Stimulated activated CD8-positive, alpha-beta memory T cell treated with anti-CD3 and anti-CD28 coated beads, Interleukin-7, amount 100 ng/mL, for 1 hour (primary cell): ENCODE measurements at places on chromosomes 6 and 20.

GRCh38 chr6:146856296-146856695, 257.5 kb downstream of the ADGB start:
- DNase-seq, result no peak

DNA sequence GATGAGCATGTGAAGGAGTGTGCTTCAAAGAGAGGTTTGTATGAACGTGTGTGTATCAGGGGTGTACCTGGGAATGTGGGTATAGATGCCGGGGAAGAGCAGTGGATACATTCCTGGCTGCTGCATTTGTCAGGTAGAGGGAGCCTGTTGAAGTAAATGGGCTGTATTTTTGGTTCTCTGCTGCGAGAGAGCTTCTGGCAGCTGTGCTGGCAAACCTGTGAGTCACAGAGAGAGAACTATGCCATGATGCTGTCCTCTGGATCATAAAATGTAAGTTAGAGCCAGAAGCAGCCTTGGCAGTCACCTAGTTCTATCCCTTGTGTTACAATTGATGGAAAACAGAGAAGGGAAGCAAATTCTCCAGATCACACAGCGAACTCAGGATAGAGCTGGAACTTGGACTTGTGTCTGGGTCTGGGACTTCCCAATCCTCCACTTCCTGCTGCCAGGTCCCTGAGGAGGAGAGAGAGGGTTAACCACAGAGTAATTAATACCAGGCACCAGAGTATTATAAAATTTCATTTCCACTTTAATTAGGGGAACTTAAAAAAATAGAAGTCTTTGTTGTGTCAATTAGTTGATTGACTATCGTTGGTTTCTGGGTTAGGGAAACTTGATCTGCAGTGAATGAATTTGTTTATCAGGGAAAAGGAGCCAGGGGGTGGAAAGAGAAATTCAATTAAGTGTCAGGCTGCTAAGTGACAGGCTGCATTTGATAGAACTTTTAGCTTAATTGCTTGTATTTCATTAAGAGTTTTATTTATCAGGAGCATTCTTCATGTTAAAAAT, 41.1 kb upstream of the GTSF1L start:
- no peak for DNase-seq

DNA sequence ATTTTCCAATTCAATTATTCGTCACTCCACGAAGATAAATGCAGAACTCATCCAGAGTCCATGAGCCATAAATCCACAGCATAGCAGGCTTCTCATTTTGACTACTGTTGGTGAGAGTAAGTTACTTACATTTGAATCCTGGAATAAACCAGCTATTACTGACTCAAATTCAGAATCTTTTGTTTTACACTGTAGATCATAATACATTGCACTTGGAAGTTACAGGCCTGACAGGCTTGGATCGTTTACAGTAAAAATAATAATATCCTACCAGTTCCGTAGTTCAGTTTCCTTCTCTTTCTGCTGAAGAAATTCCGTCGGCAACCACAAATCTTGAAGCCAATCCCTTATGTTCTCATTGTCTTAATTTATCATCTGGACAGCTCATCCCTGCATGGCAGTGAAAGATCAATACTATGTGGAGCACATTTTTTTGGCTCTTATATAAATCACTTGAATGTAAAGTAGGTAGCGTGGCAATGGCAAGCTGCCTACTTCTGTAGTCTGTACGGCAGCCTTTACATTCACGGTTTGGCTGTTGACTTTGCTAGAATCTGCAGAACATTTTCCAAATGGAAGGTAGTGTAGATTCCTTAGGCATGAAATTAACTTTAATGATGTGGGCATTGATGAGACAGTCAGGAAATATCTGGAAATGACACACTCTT, 142.9 kb downstream of the WDR27 start:
- no peak for DNase-seq

GRCh38 chr20:62819494-62820174, 2.8 kb downstream of the COL9A3 start:
- DNase-seq, result no peak

DNA sequence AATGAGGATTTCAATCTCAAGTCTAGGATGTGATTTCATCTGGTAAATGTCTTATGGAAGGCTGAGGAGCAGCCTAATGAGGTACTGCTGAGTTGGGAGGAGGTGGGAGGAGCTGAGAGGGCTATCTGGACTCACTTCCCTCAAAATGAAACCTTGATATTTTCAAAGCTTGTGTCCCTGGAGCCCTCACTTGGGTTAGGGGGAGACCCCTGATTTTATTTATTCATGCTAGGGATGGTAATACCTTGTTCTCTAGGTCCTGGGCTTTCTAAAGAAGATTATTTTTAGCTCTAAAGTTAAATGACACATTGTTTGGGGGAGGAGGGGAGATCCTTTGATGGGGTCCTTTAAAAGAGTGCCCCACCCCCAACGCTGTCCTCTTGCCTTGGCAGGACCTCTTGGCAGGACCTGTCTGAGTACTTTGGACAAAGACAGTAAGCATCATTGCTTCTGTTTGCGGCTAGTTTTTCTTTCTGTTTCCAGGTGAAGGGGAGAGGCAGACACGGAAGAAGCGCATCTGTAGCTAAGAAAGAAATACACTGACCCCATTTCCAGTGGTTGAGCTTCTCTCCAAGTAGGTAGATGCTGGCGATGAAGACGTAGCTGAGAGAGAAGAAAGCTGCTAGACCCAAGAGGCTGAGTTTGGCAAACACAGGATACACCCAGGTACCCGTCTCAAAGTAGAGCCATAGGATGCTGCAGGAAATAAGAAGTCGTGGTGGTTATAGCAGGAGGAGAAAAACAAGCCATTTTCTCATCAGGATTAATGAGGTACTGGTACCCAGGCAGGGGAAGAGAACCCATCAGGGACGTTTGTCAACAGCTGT, 55.6 kb downstream of the ADTRP start:
- no peak for DNase-seq

GRCh38 chr6:119440953-119441352, 91.4 kb upstream of the MAN1A1 start:
- no peak for DNase-seq

DNA sequence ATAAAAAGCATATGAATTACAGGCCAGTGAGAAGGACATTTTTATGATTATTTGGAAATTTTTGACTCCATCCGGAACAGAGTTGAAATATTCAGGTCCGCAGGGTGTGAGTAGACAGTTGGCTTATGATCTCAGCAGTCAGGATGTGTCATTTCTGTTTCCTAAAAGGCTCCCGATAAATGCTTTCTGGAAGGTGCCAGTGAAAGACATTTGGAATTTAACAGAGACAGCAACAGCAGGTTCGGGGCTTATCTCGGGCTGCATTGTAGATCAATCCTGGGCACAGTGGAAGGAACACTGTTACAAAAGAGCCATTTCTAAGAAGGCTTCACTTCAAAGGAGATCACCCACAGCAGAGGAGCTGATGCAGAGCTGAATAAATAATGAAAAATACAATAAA, 934.4 kb downstream of the KIF16B start:
- no peak for DNase-seq

DNA sequence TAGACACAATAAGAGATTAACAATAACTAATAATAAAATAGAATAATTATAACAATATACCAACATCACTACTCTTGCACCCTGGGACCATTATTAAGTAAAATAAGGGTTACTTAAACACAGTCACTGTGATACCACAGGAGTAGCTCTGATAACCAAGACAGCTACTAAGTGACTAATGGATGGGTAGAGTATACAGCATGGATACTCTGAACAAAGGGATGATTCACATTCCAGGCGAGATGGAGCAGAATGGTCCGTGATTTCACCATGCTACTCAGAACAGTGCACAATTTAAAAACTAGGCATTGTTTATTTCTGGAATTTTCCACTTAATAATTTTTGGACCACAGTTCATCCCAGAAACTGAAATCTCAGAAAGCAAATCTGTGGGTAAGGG, 80.0 kb upstream of the FUT9 start:
- no peak for DNase-seq

- no peak for DNase-seq
Observed at GRCh38 chr6:53168516-53169267, 20.1 kb upstream of the GCM1 start.

- DNase-seq, result no peak
Observed at GRCh38 chr20:4012589-4012988, 2.8 kb downstream of the RNF24 start.

- no peak for DNase-seq
Observed at GRCh38 chr6:56787209-56787608, 144.5 kb upstream of the DST start.

GRCh38 chr6:29504961-29505360, 17.2 kb upstream of the MAS1L start:
- no peak for DNase-seq

DNA sequence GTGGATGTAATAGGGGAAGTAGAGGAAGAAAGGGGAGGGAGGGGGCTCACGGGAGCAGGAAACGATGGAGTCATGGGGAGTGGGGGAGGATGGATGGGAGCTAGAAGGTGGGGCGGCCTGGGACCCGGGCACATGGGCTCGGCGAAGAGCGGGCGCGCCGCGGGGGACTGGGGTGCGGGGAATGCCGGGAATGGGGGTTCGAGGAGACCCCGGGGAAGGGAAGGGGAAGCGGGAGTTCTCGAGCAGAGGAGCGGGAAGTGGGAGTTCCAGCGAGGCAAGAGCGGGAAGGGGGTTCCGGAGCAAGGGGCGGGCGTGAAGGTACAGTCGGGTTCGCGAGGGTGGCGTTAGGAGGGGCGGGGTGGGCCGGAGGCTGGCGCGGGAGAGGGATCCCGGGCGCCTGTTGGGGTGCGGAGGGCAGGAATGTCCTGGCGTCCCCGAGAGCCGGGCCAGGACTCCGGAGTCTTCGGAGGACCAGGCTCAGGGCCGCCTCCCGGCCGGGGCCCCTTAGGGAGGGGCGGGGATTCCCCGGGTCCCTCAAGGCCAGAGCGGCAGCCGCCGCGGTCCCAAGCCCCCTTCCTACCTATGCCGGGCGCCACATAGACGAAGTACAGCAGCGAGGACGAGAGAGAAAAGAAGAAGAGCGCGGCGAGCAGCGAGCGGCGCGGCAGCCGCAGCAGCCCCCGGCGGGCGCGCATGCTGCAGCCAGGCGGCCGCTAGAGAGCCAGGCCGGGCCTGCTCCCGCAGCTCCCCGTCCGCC, 504 bp downstream of the B4GALT5 start:
- no peak for DNase-seq

GRCh38 chr6:3252861-3253596, 5.7 kb upstream of the PSMG4 start:
- DNase-seq, result no peak

DNA sequence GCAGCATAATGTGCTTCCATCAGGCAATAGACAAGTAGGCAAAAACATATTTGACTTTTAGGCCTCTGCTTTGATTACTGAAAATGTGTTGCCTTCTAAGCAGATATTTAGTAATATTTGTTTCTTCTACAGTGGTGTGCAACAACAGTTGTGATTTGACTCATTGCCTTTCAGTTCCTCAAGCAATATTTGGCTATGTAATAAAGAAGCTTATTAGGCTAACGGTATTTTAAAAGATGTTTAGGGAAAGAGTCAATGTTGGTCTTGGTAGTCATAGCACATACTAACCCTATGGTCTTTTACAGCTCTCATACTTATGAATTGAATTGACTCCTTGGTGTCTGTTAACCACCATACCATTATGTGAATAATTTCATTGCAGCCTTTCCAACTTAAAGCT, 124.1 kb downstream of the GRIK2 start:
- no peak for DNase-seq

DNA sequence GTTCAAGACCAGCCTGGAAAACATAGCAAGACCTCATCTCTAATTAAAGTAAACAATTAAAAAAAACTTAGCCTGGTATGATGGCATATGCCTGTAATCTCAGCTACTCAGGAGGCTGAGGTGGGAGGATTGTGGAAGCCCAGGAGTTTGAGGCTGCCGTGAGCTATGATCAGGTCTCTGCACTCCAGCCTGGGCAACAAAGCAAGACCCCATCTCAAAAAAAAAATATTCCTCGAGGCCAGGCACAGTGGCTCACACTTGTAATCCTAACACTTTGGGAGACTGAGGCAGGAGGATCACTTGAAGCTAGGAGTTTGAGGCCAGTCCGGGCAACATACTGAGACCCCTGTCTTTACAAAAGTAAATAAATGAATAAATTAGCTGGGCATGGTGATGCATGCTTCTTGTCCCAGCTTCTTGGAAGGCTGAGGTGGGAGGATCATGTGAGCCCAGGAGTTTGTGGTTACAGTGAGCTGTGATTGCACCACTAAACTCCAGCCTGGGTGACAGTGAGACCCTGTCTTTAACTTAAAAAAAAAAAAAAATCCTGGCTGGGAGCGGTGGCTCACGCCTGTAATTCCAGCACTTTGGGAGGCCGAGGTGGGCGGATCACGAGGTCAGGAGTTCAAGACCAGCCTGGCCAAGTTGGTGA, 9.3 kb upstream of the C2 start:
- no peak for DNase-seq

DNA sequence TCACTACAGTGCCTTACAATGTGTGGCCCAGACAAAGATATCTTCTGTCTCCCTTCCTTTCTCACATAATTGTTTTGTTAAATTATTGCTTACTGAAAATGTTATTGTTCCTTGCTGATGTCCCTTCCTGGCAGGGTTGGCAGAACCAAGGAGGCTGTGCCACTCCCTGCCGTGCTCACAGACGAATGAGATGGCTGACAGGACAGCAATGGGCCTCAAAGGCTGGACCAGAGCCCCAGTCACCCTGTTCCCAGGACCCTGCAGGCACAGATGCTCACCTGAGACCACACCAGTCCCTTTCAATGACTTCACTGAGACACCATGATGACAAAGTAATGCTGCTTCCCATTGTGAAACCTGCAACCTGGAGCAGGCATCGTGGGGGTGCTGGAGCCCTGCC, 375.1 kb downstream of the HACE1 start:
- DNase-seq, result no peak

DNA sequence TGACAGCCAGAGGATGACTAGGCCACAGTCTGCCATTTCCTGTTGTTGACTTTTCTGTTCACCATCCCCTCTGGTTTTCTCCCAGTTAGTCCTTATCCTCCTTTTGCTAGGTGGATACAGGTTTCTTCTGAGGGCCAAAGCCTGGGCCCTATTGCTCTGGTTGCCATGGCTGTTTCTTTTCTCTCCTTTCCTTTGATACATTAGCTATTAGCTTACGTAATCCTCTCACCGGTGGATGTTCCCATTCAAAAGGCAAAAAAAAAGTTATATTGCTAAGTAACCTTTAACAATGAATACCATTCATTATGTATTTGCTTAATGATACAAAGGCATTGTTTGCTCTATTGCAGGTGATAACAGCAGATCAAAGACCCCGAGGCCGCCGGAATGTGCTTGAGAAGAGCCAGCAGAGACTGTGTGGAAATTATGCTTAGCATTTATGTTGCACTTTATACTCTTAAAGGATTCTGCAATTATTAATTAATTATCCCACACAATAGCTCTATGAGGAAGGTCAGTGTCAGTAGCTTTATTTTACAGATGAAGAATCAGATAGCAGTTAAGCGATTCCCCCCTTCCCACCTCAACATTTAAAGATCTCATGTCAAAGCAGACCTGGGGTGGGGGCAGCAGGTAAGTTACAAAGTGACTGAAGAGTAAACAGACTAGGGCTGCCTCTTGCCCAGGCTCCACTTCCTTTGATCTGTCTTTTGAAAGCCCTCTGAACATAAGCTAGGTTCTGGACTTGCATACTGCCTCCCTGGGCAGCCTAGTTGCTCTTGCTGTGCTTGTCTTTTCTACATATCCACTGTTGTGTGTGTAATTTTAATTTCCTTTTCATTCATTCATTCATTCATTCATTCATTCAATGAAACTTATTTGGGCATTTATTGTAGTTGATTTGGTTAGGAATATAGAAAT, 14.5 kb upstream of the TFB1M start:
- DNase-seq, result no peak

GRCh38 chr6:109008537-109009235, 86.0 kb downstream of the SESN1 start:
- DNase-seq, result no peak

- DNase-seq, result no peak
Observed at GRCh38 chr6:17278289-17279063, 2.7 kb upstream of the RBM24 start.

- DNase-seq, result no peak
Observed at GRCh38 chr6:43211955-43212354, 17.3 kb downstream of the DNPH1 start.
